ENCODE measurements at places on chromosomes 16 and 17. TPM values are rescaled to one million over a fixed set of nuclear protein-coding genes. Genes with fewer than 3 reads are reported as not detected.

Gene LLGL1
- polyA plus RNA-seq: 5.9 TPM

Gene KCNJ12
- polyA plus RNA-seq: 11.6 TPM

Gene C1QTNF1
- 10.2 TPM for polyA plus RNA-seq

Gene KRTAP3-2
- not detected for polyA plus RNA-seq
